Cardiac muscle cell (in vitro differentiated cells and primary cell): ENCODE measurements at places on chromosomes 16 and 17. TPM values are rescaled to one million over a fixed set of nuclear protein-coding genes. Genes with fewer than 3 reads are reported as not detected.
A peak's percentile ranks its signal among the peaks of the same experiment; 100 is the strongest.

DNA sequence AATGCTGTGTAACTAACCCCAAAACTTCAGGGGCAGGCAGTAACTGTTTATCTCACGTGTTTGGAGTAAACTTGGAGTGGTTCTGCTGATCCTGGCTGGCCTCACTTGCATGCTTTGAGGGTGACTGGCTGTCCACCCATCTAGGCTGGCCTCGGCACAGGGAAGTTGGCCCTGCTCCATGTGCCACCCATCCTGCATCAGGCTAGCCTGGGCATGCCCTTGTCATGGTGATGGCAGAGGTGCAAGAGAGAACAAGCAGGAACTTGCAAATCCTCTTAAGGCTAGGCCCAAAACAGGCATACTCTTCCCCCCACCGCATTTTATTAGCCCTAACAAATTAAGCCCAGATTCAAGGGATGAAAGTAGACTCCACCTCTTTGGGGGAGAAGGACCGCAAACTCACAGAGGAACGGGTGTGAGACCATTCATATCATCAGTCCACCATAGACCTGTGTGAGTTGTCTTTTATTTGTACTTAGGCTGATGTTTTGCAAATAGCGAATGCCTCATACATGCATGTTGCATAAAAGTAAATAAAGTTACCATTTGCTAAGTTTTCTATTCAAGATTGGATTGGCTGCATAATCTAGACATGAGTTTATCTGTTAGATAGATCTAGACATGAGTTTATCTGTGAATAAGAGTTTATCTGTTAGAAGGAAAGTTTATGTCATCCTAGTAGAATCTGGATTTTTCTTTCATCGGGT lies 221.0 kb downstream of the CCDC182 start:
- no peaks in the 10 kb centered on the region for H3K36me3 ChIP-seq
- no peak for DNase-seq
- H3K27me3 ChIP-seq: no peaks in the 10 kb centered on the region
- H3K4me1 ChIP-seq: peaks cover 48% of the 10 kb centered on the region
- no peak overlapping the region for H3K4me3 ChIP-seq

- H3K36me3 ChIP-seq: no peaks in the 10 kb centered on the region
- no peaks in the 10 kb centered on the region for H3K4me1 ChIP-seq
- no peak for DNase-seq
- H3K27ac ChIP-seq: no peak overlapping the region
- no peaks in the 10 kb centered on the region for H3K27me3 ChIP-seq
These were observed 74.4 kb downstream of the RPH3AL start for GRCh38 chr17:278055-278675.

The PRDM7 gene
- total RNA-seq: not detected in 2 replicates

DNA sequence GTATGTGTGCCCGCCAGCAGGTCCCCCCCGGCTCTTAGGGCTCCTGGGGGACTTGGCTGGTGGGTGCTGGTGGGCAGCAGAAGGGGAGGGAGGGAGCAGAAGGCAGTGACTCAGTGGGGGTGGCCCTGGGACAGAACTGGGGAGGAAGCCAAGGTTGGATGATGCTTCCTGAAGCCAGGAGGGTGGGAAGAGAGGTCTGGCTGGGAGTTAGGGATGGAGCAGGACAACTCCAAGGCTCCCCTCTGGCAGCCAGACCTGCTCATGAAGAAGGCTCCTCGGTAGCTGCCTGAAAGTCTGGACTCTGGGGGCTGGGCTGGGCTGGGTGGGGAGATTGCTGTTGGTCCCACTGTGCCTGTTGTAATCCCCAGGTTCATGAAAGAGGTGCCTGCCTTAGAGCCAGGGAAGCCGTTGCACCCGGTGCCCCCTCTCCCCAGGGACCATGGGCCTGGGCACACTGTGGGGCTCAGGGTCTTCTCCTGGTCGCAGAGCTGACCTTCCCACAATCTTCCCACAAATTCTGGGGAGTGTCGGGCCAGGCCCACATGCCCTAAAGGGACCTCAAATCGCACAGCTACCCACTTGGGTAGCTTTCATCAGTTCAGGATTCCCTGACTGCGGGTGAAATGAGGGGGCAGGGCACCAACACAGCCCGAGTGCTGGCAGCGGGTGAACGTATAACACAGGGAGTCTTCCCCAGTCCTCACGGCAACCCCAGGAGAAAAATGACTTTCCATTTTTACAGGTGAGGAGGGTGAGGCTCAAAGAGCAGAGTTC lies 1.1 kb upstream of the PLEKHG4 start:
- H3K36me3 ChIP-seq: no peaks in the 10 kb centered on the region
- no peak overlapping the region for H3K4me3 ChIP-seq
- no peaks in the 10 kb centered on the region for H3K4me1 ChIP-seq
- no peak for DNase-seq
- peaks cover 18% of the 10 kb centered on the region for H3K27me3 ChIP-seq
- no peak overlapping the region for H3K27ac ChIP-seq

DNA sequence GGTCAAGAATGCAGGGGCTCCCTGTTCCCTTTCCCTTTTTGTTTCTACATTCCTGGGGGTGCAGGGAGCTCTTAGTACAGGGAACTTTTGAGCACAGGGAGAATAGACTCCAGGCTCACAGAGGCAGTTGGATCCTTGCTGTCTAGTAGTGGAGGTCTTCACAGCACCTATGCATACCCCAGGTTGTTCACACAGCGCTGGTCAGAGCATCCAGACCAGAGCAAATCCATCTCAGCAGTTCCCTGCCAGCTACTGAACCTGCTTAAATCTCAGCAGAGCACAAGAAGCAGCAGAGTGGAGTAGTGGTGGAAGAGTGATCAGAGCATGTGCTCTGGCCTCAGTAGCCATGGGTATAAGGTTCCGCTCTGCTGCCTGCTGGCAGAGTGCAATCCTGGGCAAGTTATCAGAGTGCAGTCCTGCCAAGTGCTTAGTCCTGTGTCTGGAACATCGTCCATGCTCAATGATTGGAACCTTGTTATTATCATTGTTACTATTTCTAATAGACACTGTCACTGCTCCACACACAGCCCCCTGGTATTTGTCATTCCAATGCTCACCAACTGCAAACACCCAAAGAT lies 220.4 kb downstream of the CBLN1 start:
- H3K27me3 ChIP-seq: peaks cover 5% of the 10 kb centered on the region
- H3K27ac ChIP-seq: no peak overlapping the region
- no peaks in the 10 kb centered on the region for H3K4me1 ChIP-seq
- no peaks in the 10 kb centered on the region for H3K36me3 ChIP-seq
- no peak overlapping the region for H3K4me3 ChIP-seq

The SLC38A8 gene
- not detected in 2 replicates for total RNA-seq

- no peaks in the 10 kb centered on the region for H3K36me3 ChIP-seq
- H3K4me3 ChIP-seq: peak overlapping the region; percentile 69
These were observed 782 bp upstream of the KIF18B start for GRCh38 chr17:44948315-44948795.

GRCh38 chr17:52147872-52148271 lies 10.6 kb downstream of the CA10 start:
- no peaks in the 10 kb centered on the region for H3K36me3 ChIP-seq
- no peak for DNase-seq

DNA sequence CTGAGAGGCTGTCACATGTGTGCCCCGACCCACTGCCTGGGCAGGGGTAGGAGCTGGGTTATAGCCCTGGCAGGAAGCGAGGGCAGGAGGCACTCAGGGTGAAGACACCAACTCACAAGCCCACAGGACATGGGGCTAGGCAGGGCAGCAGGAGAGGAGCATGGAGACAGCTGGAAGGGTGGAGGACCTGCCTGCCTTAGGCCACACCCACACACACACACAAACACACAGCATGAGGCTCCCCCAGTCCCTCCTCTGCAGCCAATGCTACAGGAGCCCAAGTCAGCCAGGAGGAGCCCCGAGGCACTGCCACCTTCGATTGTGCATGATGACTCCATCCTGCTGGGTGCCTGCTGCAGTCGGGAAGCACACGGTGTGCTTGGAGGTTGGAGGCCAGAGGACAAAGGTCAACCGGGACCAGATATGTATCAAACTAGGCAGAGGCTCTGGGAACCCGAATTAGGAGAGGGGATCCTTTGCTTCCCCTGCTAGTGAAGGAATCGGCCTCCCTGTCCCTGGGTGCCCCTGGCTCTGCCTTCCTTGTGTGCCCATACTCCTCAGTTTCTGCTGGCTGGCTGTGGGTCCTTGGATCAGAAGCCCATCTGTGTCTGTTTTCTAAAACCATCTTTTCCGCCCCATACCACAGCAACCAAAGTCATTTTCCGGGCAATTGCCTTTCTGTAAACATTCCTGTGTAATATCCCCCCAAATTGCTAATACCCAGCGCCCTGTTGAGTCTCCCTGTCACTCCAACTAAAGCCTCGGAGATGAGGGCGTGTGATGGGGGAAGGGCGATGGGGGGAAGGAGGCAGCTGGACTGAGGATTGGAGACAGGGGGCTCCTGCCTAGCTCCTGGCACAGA lies 20.5 kb downstream of the SRCIN1 start:
- DNase-seq: no peak
- H3K27me3 ChIP-seq: no peaks in the 10 kb centered on the region
- no peaks in the 10 kb centered on the region for H3K36me3 ChIP-seq
- no peaks in the 10 kb centered on the region for H3K4me1 ChIP-seq
- H3K27ac ChIP-seq: no peak overlapping the region

GRCh38 chr16:2795395-2796143 lies 2.7 kb upstream of the PRSS41 start:
- no peak overlapping the region for H3K4me3 ChIP-seq
- H3K36me3 ChIP-seq: no peaks in the 10 kb centered on the region
- H3K4me1 ChIP-seq: no peaks in the 10 kb centered on the region
- peaks cover 14% of the 10 kb centered on the region for H3K27me3 ChIP-seq

The ACSM2A gene
- not detected in 2 replicates for total RNA-seq

The ADAMTS18 gene
- 0.06 and 0.67 TPM in 2 replicates for total RNA-seq

GRCh38 chr16:56625943-56626654 lies 518 bp downstream of the MT1E start:
- peaks cover 5% of the 10 kb centered on the region for H3K4me1 ChIP-seq
- H3K27me3 ChIP-seq: peaks cover 85% of the 10 kb centered on the region
- no peak overlapping the region for H3K27ac ChIP-seq

DNA sequence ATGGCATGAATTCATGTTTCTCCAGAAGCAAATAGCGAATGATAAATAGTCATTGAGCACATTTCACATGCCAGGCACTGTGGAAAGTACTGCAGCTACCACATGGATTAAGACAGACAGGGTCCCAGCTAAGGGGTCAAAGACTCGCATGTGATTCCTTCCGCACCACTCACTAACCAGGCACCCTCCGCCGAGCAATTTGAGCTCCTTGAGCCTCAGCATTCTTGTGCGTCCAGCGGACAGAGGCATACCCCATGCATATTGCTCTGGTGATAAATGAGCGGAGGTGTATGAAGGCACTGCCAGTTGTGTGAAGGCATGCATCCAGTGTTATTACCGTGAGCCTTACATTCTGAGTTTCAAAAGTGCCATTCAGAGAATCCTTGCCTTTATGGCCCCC lies 358.7 kb downstream of the HS3ST4 start:
- DNase-seq: no peak
- no peaks in the 10 kb centered on the region for H3K36me3 ChIP-seq
- H3K27me3 ChIP-seq: no peaks in the 10 kb centered on the region
- no peak overlapping the region for H3K27ac ChIP-seq
- H3K4me3 ChIP-seq: no peak overlapping the region

- H3K4me1 ChIP-seq: peaks cover 50% of the 10 kb centered on the region
- no peak overlapping the region for H3K4me3 ChIP-seq
- peak overlapping the region; percentile 70 for H3K27ac ChIP-seq
- H3K27me3 ChIP-seq: no peaks in the 10 kb centered on the region
- no peaks in the 10 kb centered on the region for H3K36me3 ChIP-seq
These were observed 89.3 kb upstream of the GSE1 start for GRCh38 chr16:85523602-85524364.

DNA sequence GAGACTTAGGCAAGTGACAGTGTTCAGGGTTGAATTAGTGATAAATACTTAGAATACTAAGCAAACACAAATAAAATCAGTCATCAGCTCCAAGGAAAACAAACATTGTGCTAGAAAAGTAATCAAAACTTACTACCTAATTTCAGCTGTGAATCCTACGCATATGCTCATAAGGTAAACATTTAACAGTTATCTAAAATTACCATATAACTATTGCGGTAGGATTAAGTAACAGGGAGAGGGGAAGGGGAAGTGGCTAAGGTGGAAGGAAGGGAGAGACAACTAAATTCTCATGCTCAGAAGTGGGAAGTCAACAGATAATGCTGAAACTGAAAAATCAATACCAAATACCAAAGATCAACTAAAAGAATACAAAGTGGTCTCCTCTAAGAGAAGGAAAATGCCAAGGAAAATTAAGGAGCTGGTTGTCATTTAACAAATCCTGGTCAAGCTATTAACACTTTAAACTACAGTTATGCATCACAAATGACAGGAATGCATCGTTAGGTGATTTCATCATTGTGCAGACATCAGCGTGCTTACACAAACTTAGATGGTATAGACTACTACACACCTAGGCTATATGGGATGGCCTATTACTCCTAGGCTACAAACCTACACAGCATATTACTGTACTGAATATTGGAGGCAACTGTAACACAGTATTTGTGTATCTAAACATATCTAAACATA lies 20.0 kb downstream of the USP32 start:
- H3K27ac ChIP-seq: no peak overlapping the region
- no peak for DNase-seq
- H3K4me1 ChIP-seq: no peaks in the 10 kb centered on the region
- no peaks in the 10 kb centered on the region for H3K27me3 ChIP-seq
- no peak overlapping the region for H3K4me3 ChIP-seq
- no peaks in the 10 kb centered on the region for H3K36me3 ChIP-seq

The EVPLL gene
- not detected in 2 replicates for total RNA-seq

DNA sequence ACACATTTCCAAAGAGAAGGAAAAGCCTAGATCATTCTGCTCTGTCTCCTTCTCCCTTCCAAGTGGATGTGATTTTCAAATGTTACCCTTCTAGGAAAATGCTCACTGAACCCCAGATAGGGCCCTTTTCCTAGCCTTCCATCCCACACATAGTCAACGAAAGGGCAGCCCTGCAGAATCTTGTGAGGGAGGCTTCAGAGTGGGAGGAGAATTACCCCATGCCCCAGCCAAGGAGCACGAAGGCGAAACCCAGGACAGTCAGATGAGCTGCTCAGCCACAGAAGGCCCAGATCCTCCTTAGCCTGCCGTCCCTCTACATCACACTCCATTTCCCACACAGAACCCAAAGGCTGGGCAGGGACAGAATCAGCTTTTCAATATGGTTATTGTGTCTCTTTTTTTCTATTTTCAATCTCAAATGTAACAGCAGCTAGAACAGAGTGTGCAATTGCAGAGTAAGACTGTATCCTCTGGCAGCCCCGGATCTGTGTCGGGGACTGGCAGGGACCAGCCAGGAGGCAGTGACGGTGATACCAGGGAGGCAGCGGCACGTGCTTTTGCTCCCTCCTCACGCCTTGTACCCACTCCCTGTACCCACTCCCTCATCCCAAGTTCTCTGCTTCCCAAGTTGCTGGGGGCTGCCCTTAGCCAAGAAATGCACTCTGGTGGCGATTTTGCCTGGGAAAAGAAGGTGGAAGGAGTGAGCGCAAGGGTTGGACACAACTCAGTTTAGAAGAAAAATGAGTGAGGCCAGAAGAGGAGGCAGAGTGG lies 3.7 kb upstream of the SDK2 start:
- no peak for DNase-seq
- H3K4me1 ChIP-seq: no peaks in the 10 kb centered on the region
- no peak overlapping the region for H3K27ac ChIP-seq
